ENCODE measurements at places on chromosomes 5 and 9. TPM values are rescaled to one million over a fixed set of nuclear protein-coding genes. Genes with fewer than 3 reads are reported as not detected.

DNA sequence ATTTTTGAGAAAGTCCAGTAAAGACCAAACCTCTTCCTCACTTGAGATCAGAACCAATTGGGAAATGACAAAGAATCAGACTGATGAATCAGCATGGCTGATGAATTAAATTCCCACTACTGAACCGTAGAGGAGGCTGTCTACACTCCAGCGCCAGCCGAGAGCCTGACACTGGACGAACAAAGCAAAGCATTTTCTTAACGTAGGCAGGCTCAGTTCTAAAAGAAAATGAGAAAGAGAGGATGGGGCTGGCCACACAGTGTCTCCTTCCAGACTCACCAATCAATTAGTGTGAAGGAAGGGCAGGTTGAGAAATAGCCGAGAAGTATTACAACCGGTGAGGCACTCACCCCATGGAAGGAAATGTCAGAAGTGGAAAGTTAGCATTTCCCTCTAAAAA, 49.4 kb downstream of the ITGA1 start:
- H3K27ac ChIP-seq: no peak overlapping the region
- H3K36me3 ChIP-seq: no peaks in the 10 kb centered on the region
- no peaks in the 10 kb centered on the region for H3K4me1 ChIP-seq
- no peak overlapping the region for H3K4me3 ChIP-seq

DNA sequence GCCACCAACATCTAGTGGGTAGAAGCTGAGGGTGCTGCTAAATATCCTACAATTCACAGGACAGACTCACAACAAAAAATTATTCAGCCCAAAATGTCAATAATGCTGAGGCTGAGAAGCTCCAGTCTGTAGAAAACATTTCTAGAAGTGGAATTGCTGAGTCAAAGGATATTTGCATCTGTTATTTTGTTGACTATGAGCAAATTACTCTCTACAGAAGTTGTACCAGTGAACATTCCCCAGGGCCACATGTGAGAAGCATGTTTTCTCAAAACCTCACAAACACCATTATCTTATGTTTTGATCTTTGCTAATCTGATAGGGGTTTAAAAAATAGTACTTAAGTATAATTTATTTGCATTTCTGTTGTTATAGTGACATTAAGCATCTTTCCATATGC, 15.4 kb downstream of the ITK start:
- H3K4me1 ChIP-seq: no peaks in the 10 kb centered on the region
- no peak overlapping the region for H3K4me3 ChIP-seq
- H3K27ac ChIP-seq: no peak overlapping the region
- no peaks in the 10 kb centered on the region for H3K27me3 ChIP-seq
- DNase-seq: no peak
- no peaks in the 10 kb centered on the region for H3K36me3 ChIP-seq

DNA sequence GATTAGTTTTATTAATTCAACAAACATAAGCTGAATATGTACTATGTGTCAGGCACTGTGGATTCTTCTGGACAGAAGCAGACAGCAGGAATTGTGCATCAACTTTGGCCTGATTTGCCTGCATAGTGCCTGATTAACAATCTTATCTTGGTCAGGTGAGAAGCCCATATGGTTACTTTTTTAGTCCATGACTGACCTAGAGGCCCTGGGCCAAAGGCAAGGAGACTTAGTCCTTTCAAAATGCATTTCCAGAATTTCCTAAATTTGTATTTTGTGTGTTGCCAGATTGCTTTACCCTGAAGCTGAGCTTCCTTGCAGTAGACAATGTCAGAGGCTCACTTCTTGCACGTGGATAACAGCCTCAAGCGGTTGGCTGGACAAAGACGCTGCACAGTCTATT, 286.7 kb downstream of the SPOCK1 start:
- no peak overlapping the region for H3K27ac ChIP-seq
- no peak overlapping the region for H3K4me3 ChIP-seq
- H3K4me1 ChIP-seq: no peaks in the 10 kb centered on the region
- H3K27me3 ChIP-seq: no peaks in the 10 kb centered on the region
- no peak for DNase-seq

TGFBR1 gene
- 39.5 TPM for total RNA-seq

ADAMTS13 gene
- 3.1 TPM for total RNA-seq

GRCh38 chr9:78213712-78214111, 22.2 kb upstream of the CEP78 start:
- peak; percentile 45 for DNase-seq
- H3K27me3 ChIP-seq: no peaks in the 10 kb centered on the region
- H3K4me3 ChIP-seq: no peak overlapping the region
- no peak overlapping the region for H3K27ac ChIP-seq
- H3K4me1 ChIP-seq: 0 out of 2 replicates have a peak, but pooled peaks cover 8% of the 10 kb centered on the region
- no peaks in the 10 kb centered on the region for H3K36me3 ChIP-seq

- H3K36me3 ChIP-seq: no peaks in the 10 kb centered on the region
- no peak overlapping the region for H3K27ac ChIP-seq
- H3K4me3 ChIP-seq: no peak overlapping the region
- H3K4me1 ChIP-seq: peaks cover 51% of the 10 kb centered on the region
- peak; percentile 66 for DNase-seq
Observed at GRCh38 chr5:123879071-123879470, 367.1 kb downstream of the CSNK1G3 start.

GRCh38 chr5:159449925-159450324, 119.6 kb upstream of the IL12B start:
- no peaks in the 10 kb centered on the region for H3K27me3 ChIP-seq
- H3K36me3 ChIP-seq: no peaks in the 10 kb centered on the region
- no peaks in the 10 kb centered on the region for H3K4me1 ChIP-seq
- no peak overlapping the region for H3K27ac ChIP-seq
- H3K4me3 ChIP-seq: no peak overlapping the region

DNA sequence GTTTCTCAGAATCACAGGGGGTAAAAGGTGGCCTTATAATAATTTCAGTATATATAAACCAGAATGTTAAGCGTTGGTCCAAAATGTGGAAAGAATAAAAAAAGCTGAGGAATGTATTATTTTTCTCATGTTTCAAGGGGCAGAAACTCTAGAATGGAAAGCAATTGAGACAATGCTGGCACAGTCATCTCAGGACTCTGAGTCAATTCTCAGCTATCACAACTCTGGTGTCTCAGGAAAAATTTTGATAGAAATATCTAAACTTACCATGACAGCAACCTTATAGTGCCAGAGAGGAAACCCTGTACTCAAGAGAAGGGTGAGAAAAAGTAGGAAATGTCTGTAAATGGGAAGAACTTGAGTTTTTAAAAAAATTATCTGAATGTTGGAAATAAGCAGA, 1189.4 kb upstream of the NUDT12 start:
- no peaks in the 10 kb centered on the region for H3K27me3 ChIP-seq
- H3K36me3 ChIP-seq: no peaks in the 10 kb centered on the region
- peaks cover 5% of the 10 kb centered on the region for H3K4me1 ChIP-seq
- DNase-seq: no peak

DNA sequence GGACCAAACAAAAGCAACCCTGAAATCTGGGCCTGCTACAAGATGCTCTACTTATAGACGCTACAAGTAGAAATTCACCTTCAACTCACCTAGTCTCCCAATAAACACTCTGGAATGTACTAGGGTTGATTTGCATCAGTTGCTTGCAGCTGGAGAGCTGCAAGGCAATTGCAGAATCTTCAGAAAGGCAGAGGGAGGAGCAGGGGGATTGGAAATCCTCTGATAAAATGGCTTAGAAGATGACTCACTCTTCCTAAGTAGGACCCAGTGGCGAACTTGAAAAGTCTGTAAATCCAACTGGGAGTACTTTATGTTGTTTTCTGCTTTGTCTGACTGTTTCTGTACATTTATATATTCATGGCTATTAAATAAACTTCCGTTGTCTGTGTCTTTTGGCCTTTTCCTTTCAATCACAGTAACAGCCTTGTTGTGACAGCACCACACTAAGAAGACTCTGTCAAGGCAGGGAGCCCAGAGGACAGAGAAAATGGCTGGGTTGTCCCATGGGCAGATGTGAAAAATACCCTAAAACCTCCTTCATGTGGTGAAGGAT, 14.7 kb upstream of the MLLT3 start:
- H3K27ac ChIP-seq: 0 out of 2 replicates have a peak overlapping the region, but pooled peaks have one; percentile 10
- peaks cover 21% of the 10 kb centered on the region for H3K4me1 ChIP-seq
- H3K27me3 ChIP-seq: no peaks in the 10 kb centered on the region
- H3K4me3 ChIP-seq: no peak overlapping the region
- peak; percentile 58 for DNase-seq

DNA sequence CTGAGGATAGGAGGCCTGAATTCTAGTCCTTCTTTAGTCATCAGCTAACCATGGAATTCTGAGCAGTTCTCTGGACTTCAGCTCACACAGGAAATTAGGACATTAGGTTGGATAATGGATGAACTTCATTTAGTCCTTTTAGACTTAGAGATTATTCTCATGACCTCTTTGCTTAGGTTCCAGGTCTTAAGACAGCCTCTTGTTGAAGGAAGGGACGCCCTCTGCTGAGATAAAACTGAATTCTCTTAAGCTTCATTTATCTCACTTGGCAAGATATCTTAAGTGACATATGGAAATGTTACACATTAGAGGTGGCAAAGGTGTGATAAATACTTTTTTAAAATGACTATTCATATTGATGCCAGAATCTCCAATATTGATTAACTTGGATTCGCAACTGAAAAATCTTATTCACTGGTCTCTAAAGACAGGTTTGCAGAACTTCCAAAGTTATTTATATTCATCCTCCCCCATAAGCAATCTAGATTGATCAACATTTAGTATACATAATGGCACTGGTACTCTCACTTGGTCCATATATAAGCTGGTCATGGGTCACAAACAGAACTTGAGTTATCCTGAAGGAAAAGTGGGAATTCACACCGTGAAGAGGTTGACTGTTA, 16.9 kb upstream of the ZNF366 start:
- H3K4me1 ChIP-seq: no peaks in the 10 kb centered on the region
- H3K36me3 ChIP-seq: no peaks in the 10 kb centered on the region
- H3K4me3 ChIP-seq: no peak overlapping the region
- DNase-seq: peak; percentile 77
- H3K27me3 ChIP-seq: no peaks in the 10 kb centered on the region

DNA sequence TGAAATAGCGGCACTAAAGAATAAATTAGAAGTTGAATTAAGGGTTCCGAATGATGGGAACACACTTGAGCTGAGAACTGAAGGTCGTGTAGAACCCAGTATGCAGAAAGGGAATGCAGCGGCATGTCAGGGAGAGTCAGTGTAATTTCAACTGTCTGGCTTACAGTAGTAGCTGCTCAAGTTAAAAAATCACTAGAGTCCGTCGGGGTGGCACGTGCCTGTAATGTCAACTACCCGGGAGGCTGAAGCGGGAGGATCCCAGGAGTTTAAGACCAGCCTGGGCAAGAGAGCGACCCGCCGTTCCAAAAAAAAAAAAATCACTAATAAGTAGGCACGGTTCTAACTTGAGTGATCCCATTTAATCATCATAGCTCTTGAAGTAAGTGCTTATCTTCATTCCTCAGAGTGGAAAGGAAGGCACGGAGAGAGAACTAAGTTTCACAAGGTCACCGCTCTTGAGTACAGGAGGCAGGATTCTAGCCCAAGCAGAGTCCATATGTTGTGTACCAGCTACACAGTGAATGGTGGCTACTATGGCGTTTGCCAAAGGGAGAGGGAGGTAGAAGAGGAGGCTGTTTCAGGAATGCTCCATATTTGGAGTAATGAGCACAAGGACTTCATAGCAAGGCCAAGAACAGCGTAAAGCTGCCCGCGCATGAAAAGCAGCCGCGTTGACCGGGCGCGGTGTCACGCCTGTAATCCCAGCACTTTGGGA, 831 bp downstream of the RMRP start:
- DNase-seq: no peak
- peaks cover 4% of the 10 kb centered on the region for H3K27me3 ChIP-seq
- H3K27ac ChIP-seq: peak overlapping the region; percentile 20
- H3K36me3 ChIP-seq: peaks cover 4% of the 10 kb centered on the region
- H3K4me3 ChIP-seq: peak overlapping the region; percentile 59

GRCh38 chr5:135158314-135158697, 124.3 kb upstream of the PITX1 start:
- H3K27me3 ChIP-seq: no peaks in the 10 kb centered on the region
- DNase-seq: no peak
- H3K4me1 ChIP-seq: no peaks in the 10 kb centered on the region
- H3K27ac ChIP-seq: no peak overlapping the region
- no peak overlapping the region for H3K4me3 ChIP-seq

DNA sequence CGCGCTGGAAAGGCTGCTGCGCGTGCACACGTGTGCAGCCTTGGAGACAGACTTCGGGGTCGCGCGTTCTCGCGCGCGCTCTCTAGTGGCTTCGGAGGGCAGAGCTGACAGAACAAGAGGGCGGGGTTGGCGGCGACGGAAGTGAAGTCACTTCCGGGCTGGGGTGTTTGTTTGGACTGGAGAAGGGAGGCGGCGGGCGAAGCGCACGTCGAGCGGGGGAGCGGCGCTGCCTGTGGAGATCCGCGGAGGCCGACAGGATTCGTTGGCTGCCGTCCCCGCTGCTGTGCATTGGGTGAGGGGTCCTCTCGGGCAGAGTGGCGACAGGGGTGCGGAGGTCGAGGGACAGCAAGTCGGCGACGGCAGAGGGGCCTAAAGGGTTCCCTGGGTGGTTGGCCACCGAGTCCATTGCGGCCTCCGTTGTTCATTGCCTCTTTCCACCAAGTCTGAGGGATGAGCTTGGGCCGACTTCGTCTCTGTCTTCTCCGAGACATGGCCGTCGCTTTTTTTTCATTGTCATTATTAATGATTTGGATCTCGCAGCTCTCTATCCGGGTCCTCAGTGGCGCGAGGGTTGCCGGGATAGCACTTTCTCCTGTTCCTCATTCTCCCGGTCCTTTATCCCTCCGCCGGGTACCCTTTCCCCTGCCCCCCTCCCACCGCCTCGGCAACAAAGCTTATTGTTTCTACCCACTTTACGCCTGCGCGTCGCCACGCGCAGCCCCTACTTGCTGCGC, at the start of gene PAIP2:
Gene PAIP2 (plus strand): TSS at position 166 of the 734 bp plus-strand sequence. CDS start 21,931 bp downstream, outside the sequence.
- H3K36me3 ChIP-seq: peaks cover 6% of the 10 kb centered on the region
- H3K27me3 ChIP-seq: no peaks in the 10 kb centered on the region
- H3K27ac ChIP-seq: peak within 1 kb of the TSS; percentile 98
- H3K4me3 ChIP-seq: peak within 1 kb of the TSS; percentile 90

ANKRD20A1 gene
- 1.4 TPM for total RNA-seq

DNA sequence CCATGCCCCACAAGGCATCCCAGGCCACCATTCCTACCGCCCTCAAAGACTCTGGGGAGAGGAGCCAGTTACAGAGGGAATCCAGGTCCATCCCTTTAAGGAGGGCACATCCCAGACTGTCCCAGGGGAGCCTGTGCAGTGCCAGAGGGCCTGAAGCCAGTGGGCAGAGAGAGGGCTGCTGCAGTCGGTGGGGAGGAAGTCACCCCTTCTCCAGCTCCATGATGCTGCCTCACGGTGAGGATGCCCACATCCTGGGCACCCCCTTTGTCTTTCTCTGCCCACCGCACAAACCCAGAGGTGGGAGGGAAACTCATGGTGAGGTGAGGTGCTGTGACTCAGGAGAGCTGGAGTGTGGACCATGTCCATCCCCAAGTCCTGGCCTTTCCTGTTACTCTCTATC, 26.2 kb upstream of the ANKRD33B start:
- no peak overlapping the region for H3K4me3 ChIP-seq
- H3K4me1 ChIP-seq: no peaks in the 10 kb centered on the region
- H3K27me3 ChIP-seq: no peaks in the 10 kb centered on the region
- no peak overlapping the region for H3K27ac ChIP-seq
- no peaks in the 10 kb centered on the region for H3K36me3 ChIP-seq

DNA sequence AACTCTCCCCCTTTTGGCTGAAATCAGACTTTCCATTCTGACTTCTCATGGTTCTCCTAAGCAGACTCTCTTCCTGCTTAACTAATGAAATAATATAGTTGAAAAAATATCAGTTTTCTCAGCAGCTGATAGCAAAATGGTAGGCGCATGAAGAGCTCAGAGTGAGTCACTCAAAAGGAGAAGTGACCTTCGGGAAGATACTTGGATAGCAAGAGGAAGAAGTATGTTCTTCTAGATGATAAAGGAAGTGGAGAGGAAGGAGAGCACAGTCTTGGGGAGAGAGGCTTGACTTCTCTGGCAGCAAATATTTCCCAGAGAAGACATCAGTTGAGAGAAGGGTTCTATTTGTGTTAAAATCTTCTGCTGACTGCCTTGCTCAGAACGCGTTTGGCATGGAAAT, 101.5 kb downstream of the TAF11L14 start:
- no peak overlapping the region for H3K4me3 ChIP-seq
- DNase-seq: no peak
- no peaks in the 10 kb centered on the region for H3K27me3 ChIP-seq
- no peaks in the 10 kb centered on the region for H3K36me3 ChIP-seq
- H3K4me1 ChIP-seq: no peaks in the 10 kb centered on the region

All from GM23338 (cell line).